ENCODE measurements at places on chromosomes 4 and X. TPM values are rescaled to one million over a fixed set of nuclear protein-coding genes. Genes with fewer than 3 reads are reported as not detected.

Gene TMEM31
- total RNA-seq, result not detected

Gene IL9R
- total RNA-seq, result 0.08 TPM

Gene CSN1S1
- total RNA-seq, result not detected

Gene ZCCHC18
- total RNA-seq, result 0.02 TPM

Gene MCTS1
- total RNA-seq, result 82.8 TPM

Measured in A549 treated with dexamethasone at 1 μM for 4 hours (cell line).